ENCODE measurements at places on chromosomes 13 and 19. TPM values are rescaled to one million over a fixed set of nuclear protein-coding genes. Genes with fewer than 3 reads are reported as not detected.

DNA sequence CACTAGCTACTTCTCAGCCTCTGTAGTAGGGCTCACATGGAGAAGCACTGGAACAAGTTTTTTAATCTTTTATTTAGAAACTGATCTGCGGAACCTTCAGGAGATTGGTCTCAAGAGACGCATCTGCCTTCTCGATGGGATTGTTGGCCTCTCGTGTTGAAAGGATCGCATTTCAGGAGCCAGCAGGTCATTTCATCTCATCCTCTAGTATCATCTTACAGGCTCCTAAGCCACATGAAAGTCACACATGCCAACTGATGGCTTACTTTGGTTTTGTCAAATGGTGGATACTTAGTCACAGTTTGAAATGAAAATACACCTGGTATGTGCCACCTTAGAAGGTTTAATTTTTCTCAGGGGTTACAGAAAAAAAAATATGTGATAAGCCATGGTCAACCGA, 1703.6 kb downstream of the EFNB2 start:
- DNase-seq, result no peak

- no peak for DNase-seq
These were observed 111.2 kb downstream of the KDM4B start for GRCh38 chr19:5080030-5080654.

GRCh38 chr19:15197942-15198341, 2.9 kb downstream of the NOTCH3 start:
- no peak for DNase-seq

GRCh38 chr19:15974856-15975255, 26.0 kb downstream of the OR10H4 start:
- DNase-seq, result no peak

DNA sequence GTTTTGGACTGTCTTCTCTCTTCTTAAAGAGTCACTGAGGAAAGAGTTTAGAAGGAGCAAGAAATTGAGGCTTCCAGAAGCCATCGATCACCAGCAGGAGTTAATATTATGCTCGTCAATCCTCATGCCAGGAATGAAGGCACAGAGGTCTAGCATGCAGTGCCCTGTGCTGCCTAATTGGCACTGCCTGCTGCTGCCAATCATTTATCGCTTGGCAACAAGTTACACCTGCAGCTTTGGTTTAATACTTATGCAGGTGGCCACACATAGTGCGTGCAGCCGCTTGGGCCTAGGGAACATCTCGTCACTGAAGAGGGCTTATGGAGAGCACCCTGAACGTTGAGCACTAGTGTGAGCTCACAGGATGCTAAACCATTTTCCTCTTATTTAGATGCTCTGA, 2.7 kb upstream of the SOX1 start:
- DNase-seq, result no peak

DNA sequence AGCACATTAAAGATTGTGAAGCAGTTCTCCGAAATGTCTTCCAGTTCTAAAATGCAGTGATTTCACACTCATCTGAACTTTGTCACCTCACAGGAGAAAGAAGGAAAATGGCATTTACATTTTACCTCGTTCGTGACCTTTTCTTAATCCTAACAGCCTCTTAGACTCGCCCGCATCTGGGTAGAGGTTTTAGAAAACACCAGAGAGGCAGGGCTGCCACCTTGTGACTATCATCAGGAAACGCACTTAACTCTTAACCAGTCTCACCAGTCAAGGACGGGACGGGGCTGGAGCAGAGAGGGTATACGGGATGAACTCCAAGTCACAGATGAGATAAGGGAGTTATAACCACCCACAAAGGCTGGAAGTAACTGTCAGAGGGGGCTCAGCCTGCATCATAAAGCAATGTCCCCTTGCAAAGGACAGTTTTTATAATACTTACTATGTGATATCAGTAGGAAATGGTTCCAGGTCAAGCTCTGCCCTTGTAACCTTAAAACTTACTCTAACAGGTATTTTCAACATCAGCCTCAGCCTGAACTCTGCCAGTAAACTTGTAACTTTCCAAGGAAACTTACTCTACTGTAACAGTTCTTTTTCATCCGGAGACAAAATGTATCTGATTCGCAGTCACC, 8.6 kb upstream of the CEACAM6 start:
- DNase-seq, result peak; percentile 39

GRCh38 chr13:110133425-110134235, 173.3 kb downstream of the COL4A1 start:
- no peak for DNase-seq

GRCh38 chr19:29092712-29093552, 120.0 kb downstream of the UQCRFS1 start:
- DNase-seq, result no peak

DNA sequence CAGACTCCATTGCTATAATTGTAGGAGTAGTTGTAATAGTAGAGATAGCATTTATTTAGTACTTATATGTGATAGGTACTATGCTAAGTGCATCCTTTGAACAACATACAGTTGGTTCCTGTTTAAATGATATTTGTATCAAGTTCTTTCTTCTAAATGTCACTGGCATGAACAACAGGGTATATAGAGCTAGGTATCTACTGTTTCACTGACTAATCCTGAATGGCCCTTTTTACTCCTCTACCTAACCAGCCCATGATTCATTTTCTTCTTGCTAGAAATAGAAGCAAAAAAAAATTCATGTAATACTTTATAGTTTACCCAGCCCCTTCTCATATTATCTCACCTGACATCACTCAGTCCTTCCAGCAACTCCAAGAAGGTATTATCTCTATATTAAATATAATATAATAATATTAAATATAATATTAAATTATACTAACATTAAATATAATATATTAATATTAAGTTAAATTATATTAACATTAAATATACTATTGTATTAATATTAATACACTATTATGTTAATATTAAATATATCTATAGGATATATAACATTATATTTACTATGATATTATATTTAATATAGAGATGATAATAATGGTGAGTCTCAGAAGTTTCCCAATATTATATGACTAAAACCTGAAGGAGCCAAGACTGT, 74.2 kb downstream of the FRY start:
- DNase-seq, result no peak

DNA sequence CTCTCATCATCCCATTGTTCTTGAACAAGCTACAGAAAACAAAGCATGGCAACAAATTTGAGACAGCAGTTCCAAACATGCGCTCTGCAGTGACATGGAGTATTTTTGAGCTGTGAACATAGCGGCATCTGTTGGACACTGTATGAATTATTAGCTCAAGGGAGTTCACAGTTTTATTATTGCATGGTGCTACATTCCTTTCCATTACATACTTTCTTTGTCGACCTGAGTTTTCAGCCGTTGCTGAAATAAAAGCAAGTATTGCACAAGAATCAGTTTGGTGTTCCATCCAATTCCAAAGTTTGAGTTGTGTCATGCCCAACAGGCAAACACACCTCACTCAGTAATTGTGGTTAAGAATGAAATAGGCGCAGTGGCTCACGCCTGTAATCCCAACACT, 30.1 kb upstream of the METTL21C start:
- peak; percentile 24 for DNase-seq

GRCh38 chr13:20441879-20442278, 83.8 kb downstream of the CRYL1 start:
- DNase-seq, result peak; percentile 83

- DNase-seq, result peak; percentile 35
These were observed at the start of gene SLC44A2 for GRCh38 chr19:10625003-10625761. TSS of gene SLC44A2 (plus strand) at chr19:10625553. CDS start at chr19:10625634, 81 bp downstream.

- no peak for DNase-seq
These were observed 40.8 kb downstream of the LATS2 start for GRCh38 chr13:21020581-21020980.

DNA sequence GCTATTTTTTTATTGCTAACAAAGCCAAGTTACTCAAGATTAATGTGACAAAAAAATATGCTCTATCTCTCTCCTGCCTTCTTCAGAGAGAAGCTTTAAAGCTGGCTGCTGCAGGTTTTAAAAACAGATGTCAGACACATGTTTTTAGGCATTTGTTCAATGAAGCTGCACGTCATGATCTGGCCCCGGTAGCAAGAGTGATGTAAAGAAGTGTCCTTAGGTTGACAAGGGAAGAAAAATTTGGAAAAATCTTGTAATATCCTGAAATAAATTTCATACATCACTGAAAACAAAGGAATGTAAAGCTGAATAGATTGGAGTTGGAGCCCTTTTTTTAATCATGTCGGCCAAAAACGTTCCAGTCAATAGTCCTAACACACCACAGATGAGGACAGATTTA, 531.4 kb upstream of the NBEA start:
- DNase-seq, result no peak

DNA sequence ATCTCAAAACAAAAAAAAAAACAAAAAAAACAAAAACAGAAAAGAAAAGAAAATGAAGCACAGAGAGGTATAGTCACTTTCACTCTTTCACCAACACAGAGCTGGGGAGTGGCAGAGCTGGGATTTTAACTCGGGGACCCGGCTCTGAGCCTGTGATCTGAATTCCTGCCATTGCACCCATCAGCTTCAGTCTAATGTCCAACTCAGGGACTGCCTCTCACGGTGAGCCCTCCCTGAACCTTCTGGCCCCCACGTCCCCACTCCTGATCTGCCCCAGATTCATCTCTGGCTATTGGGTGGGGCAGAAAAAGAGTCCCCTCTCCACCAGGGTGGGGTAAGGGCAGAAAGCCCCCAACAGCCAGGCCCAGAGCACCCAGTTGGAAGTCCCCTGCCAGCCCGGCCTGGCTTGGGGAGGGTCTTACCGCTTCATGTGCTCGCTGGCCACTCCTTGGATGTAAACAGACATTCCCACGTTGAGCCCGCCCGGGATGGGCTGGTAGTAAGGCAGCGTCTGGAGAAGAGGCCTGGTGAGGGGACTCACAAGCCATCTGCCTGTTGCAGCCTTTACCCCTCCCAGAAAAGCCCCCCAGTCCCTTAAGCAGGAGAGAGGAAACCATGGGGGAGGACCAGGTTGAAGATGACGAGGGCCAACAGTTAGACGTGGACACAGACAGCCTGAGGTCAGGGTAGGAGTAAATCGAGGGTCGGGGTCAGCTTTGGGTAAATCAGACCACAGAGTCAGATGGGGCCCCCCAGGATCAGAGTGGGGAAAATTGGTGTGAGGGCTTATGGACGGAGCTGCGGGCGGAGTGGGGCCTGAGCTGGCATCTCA, 520 bp downstream of the LGALS4 start:
- DNase-seq, result no peak

GRCh38 chr13:21796775-21797514, 126.1 kb downstream of the FGF9 start:
- no peak for DNase-seq

DNA sequence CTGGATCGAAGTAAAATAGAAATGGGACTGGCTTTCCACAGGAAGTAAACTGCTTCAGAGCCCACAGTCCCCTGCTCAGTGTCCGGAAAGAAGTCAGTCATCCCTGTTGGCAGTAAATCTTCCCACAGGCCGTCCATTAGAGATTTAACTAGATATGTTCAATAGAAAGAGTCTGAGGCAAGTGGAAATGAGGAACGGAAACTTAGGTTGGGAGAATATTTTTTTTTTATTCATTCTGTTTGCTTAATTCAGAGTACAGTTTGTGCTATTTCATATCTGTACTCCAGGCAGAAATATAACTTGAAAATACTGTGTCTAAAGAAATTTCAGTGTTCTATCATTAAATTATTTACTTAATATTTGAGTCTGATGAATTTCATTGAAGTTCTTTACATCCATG, 22.7 kb downstream of the SLC25A15 start:
- no peak for DNase-seq

DNA sequence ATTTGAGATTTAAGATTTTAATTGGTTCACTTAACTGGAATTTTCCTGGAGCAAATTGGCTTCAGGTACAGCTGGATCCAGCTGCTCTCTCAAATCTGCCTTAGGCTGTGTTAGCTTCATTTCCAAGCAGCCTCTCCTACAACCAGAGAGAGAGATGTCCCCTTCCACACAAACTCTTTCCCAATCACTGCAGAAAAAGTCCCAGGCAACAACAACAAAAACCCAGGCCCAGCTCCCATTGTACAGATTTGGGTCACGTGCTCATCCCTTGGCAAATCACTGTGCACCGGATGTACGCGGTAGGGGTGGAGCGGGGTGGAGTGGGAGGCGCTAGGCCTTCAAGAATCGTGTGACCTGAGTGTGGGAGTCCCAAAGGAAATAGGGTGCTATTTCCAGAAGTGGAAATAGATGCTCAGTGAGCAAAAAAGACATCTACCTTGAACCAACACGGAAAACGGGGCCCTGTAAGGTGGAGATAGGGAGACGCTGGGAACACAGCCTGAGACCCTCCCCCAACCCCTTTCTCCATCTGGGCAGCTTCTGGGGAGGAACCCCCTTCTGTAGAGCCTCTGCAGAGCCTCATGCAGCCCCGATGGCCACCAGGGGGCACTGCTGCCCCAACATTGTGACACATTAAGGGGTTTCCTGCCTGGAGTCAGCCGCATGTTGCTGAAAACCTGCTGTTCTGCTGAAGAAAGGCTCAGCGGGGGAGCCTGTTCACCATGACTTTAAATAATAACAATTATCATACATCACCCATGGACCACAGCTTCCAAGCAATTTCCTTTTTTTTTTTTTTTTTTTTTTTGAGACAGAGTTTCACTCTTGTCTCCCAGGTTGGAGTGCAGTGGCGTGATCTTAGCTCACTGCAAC, 25.4 kb downstream of the HPN start:
- peak; percentile 77 for DNase-seq

DNA sequence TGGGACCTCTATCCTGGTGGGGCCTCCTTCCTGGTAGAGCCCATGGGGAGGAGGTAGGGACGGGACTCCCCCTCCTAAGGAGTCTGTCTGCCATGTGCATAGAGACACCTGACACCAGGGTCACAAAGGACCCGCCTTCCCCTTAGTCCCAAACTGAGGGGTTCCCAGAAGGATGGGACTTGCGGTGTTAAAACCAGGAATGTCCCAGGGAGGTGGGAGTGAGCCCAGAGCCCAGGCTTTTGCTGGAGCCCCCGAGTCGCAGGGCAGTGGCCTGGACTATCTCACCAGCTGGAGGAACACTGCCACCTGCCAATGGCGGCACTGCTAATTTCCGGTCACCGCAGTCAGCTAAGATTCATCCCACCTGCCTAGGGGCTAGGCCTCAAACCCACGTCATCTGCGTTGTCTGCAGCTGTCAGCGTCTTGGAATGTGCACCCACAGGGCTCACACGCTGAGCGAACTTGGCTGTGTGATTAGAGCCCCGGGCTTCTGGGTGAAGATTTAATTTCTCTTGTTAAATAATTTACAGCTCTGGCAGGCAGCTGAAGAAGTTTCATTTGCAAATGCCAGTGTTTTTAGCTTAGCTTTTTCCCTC, 31.9 kb upstream of the ATP11A start:
- peak; percentile 81 for DNase-seq

GRCh38 chr19:3480383-3481091, at the start of gene SMIM24:
TSS of gene SMIM24 (minus strand) at chr19:3480525. CDS start at chr19:3480463, 62 bp downstream.
- DNase-seq, result no peak

- DNase-seq, result no peak
These were observed 12.8 kb downstream of the KCTD12 start for GRCh38 chr13:76873445-76873844.

DNA sequence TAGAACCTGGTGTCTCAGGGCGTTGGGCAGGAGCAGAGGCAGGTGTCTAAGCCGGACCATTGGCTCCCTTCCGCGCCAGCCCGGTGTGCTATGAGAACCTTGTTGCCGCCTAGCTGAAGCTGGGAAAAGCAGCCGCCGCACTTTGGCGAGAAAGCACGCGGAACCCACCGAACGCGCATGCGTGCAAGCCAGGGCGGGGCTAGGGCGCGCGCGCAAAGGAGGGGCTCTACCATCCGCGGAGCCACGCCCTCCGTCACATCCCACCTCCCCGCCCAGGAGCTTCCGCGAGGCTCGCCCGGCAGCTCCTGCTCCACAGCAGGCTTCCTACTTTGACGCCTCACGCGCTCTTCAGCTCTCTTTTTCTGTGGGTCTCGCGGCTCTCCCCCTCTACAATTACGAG, 51.3 kb downstream of the WDR87 start:
- peak; percentile 17 for DNase-seq

TNFRSF19 gene
- total RNA-seq, result 18.6 TPM

FPR2 gene
- total RNA-seq, result not detected

ZNF568 gene
- 7.3 TPM for total RNA-seq

MATK gene
- not detected for total RNA-seq

PLPP2 gene
- 2.3 TPM for total RNA-seq

RNF17 gene
- total RNA-seq, result 0.28 TPM
